ENCODE measurements at places on chromosomes 1 and 21.

- DNase-seq, result peak; percentile 87
Measured at GRCh38 chr1:180252638-180253536, 22.8 kb downstream of the LHX4 start.

DNA sequence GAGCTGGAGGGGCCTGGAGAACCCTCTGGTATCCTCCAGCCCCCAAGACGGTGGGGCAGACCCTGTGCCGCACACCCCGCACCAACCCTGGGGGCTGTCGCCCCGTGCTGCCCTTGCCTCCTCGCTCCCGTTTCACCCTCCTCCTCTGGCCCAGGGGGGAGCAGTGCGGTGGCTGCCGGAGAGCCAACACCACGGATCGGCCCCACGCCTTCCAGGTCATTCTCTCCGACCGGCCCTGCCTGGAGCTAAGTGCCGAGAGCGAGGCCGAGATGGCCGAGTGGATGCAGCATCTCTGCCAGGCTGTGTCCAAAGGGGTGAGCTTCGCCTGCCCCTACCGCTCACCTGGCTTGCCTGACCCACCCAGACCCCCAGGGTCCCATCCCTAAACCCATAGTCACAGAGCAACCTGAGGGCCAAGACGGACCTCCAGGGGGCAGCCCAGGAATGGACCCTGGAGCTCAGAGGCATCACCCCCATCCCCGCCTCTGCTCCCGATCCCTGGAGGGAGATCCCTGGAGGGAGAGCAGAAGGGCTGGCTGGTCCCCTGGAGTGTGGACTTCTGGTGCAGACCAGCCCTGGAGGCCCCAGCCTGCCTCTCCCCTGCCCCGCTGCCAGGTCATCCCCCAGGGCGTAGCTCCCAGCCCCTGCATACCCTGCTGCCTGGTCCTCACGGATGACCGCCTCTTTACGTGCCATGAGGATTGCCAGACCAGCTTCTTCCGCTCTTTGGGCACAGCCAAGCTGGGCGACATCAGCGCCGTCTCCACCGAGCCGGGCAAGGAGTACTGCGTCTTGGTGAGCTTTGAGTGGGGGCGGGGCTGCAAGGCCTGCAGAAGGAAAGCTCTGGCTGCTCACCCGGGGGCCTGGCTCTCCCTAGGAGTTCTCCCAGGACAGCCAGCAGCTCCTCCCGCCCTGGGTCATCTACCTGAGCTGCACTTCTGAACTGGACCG is 4.0 kb upstream of the SLC25A34 start:
- DNase-seq, result no peak

DNA sequence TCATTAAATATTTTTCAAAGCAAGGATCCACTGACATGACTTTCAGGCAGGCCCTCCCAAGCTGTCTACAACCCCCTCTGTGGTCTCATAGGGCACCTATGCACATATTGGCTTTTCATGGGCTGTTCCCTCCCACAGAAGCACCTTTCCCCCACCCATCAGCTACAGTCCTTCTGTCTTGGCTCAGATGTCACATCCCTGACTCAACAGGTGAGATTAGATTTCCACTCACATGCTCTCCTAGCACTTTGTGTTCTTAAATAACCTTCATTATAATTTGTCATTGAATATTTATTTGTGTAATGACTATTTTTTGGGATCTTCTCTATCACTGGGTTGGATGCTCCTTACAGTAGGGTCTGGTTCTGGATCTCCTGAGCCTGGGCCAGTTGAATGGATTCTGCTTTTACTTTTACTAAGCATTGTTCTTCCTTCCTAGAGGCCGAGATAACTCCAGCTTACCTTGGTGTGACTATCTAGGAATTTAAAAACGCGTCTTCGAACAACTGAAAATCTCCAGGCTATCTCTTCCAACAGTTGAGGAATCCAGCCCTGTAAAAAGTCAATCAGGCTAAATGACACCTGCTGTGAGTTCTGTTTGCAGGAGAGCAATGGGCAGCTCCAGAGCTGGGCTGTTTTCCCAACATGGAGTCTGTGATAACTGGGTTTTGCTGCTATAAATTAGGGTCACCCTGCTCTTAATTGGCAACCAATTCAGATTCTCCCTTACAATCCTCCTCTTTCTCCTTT is 16.2 kb downstream of the ROR1 start:
- no peak for DNase-seq

GRCh38 chr1:30881319-30882181 is 27.0 kb downstream of the SDC3 start:
- no peak for DNase-seq

DNA sequence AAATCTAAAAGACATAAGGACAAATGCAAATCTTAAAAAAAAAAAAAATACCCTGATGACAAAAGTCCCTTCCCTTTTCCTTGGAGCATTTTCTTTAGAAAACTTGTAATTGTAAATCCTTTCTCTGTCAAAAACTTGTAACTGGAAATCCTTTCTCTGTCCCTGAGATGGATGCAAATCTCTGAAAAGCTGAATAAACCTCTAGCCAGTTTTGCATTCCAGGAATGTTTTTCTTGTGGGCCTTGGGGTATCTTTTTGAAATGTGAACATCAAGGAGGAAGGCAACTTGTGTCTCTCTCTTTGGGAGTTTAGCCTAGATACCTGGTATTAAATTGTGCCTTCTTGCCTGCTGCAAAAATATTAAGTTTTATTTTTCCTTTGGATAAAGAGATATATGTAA is 305.3 kb downstream of the KCNT2 start:
- DNase-seq, result no peak

Data from inflammatory macrophage (primary cell).